Right hindlimb (tissue), 1 donor: ENCODE measurements at places on chromosomes 3 and 15.

DNA sequence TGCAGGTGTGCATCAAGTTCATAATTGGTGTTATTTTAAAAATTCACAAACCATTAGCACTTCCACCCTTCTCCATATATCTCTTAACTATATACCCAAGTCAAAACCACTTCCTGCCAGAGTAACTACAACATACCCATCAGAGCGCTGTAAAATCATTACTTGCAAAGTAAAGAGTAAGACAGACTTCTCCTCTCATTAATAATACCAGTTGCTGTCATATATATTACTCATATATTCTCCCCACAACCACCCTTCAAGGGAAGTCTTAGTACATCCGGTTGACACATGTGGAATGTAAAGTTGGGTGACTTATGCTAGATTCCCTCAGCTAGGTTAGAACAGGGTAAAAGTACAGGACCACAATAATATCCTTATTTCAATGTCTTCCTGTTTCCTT, 5.6 kb downstream of the TERC start:
- no peak for DNase-seq

GRCh38 chr3:27253831-27254230, 115.4 kb downstream of the NEK10 start:
- DNase-seq, result no peak

GRCh38 chr3:76063019-76063418, 277.7 kb upstream of the ZNF717 start:
- no peak for DNase-seq

DNA sequence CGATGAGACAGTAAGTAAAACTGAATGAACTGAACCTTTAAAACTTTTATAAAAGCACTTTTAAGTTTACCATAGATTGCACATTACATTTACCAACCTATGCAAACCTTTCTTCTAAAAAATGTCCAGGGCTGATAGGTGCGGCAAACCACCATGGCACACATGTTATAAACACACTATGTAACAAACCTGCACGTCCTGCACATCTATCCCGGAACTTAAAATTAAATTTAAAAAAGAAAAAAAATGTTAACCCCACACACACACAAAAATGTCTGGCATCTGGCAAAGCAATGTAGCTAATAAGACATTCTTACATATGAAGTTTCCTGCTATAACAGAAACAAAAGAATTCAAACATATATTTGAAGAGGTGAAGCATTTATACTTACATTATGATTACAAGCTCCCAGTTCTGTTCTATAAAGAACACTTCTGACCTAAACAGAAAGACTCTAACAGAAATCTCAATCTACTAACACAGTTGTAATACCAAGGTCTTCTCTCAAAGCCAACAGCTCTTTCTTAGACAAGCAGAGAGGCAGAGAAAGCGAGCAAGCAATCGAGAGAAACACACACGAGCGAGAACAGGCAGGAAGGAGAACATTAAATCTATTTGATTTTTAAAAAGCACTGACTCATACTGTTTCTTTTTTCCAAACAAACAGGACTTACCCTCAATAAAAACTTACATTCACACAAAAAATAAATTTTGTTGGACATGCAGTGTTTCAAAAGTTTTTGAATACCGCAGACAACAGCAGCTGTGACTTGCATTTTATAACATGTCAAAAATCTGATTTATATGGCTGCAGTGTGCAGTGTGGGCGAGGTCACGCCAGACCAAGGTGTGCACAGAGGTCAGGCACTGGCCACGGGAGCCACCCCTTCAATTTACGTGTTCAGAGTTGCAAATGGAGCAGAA, at the start of gene NRG4:
TSS of gene NRG4 (minus strand) at position 798 of the 925 bp plus-strand sequence. CDS start 1,194 bp downstream, outside the sequence.
- DNase-seq, result no peak

GRCh38 chr3:158492685-158493084, 78.3 kb upstream of the MLF1 start:
- no peak for DNase-seq

DNA sequence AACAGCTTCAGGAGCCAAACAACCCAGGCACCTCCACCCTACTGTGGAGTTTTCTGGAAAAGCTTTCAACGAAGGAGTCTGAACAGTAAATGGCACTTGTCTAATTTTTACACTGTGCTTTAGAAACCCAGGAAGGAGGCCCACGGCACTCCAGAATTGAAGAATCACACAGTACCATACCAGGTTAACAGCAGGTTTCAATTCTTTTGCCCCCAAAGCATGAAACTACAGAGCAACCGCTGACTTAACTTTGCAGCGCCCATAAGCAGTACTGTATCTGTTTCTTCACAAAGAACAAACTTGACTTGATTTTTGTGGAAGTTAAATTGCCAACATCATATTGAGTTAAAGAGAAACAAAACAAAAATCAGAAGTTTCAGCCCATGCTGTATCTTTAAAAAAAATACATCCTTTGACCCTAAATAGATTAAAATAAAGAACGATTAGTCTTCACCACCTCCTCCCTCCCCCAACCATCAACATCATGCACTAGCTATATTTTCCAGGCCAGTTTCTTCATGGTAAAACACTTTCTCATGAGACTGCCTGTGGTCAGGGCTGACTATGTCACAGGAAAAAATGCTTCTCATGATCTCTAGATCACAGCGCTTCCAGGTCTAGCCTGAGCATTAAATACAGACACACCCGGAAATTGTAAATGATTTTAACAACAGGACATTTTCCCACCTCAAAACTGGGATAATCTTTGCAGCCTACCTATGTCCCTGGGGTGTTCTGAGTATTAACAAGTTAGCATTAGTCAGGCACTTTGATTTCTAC, 456.3 kb downstream of the FOXP1 start:
- DNase-seq, result no peak

DNA sequence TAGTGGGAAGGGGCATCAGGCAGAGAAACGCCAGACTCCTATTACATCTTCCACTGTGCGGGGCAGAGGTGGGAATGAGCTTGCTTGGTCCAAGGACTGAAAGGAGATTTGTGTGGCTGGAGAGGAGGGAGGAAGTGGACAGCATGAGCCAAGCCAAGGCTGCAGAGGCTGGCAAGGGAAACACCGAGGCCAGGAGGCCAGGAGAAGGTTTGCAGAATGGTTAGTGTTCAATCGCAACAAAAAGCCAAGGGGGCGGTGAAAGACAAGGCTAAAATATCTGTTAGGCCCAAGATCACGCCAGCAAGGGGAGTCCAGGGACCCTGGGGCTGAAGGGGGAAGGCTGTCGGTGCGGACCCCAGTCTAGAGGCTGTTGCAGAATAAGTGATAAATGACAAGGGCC, 75.8 kb downstream of the CPN2 start:
- DNase-seq, result peak; percentile 53

- no peak for DNase-seq
These were observed 115.2 kb upstream of the ETV5 start for GRCh38 chr3:186224041-186224610.

DNA sequence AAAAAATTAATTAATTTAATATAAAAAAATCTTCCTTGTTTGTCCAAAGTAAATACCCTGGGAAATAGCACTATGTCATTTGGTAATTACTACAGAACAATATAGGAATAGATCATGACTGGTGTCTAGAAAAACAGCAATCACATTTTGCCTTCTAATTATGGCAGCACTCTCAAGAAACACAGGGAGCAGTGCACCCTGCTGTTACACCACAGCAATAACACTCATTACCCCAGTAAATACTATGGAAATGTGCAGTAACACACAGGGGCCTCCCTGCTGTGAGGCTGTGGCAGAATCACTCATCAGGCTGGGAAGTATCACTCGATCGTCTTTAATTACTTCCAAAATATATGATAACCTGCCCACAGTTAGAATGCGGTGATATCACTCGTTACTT, 646.0 kb downstream of the TUSC7 start:
- peak; percentile 18 for DNase-seq

DNA sequence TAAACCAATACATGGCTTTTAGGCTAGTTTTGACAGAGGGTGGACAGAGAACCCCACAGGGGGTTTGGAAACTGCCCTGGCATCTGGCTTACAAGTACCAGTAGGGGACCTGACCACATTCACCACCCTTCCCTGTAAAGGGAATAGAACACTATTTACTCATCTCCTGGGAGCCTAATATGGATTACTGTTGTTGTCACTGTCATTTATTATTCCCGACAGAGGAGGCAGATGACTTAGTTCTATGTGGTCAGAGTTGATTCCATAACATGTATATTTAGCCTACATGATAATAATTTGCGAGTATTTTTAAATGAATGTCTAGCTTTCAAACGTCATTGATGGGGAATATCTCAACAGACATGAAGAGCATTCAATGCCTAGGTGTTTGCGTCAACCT, 15.9 kb downstream of the ZBTB38 start:
- DNase-seq, result no peak

DNA sequence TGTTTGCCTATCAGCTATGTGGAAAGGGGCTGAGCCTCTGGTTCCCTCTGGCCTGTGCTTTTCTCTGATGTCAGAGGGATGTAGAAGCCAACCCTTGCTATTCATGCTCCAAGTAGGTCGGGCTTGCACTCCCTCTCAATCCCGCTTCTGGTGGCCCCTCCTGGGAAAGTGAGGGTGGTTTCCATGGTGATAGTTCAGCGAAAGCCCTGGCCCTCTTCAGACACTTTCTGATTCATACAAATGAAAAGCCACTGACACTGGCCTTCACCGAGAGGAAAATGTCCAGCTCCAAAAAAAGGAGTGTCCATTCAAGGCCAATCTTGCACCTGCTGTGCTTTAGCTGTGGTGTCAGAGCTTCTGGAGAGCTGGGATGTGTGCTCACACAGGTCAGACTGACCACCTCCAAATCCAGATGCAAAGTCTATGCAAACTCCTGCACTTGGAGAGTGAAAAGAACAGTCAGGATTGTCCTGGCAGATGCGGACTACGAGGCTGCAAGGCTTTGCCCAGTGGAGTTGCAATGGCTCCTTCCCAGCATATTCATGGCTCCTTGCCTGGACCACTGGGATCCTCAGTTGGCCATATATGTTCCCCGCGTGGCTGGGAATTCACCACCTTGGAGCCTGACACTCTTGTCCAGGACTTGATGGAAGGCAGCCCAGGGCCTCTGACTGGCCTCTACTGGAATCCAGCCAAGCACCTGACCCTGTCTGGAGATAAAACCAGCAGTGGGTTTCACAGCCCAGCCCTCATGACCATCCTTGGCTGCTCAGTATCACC, 96.6 kb downstream of the CEMIP start:
- DNase-seq, result peak; percentile 84

- DNase-seq, result no peak
These were observed 10.0 kb upstream of the SPINK8 start for GRCh38 chr3:48343432-48343831.

DNA sequence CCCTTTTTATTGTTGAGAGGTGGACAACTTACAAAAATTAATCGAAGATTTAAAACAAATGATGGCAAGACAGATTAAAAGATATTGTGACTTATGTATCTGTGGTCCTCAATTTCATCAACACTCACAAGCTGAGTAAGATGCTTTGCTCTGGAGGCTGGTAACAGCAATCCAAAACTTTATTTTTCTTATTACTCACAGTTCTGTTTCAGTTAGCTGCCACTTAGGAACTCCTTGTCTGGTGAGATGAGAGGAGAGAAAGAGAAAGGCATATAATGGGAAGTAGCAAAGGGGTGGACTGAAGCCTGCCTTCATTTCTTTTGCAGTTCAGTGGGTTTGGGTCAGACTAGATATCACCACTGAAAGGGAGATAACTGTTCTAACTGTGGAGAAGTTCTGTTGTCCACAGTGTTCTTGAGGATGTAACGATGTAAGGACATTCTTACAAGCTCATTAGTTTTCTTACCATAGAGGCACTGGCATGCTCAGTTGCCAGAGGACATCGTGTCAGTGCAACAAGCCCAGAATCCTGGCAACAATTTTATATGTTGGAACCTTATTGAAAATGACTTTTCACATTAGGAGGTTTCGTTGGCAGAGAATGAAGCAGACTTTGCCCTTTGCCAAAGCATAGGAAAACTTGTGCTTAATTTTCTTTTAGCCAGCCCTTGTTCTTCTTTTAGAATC, 93.6 kb downstream of the PLCL2 start:
- DNase-seq, result no peak

DNA sequence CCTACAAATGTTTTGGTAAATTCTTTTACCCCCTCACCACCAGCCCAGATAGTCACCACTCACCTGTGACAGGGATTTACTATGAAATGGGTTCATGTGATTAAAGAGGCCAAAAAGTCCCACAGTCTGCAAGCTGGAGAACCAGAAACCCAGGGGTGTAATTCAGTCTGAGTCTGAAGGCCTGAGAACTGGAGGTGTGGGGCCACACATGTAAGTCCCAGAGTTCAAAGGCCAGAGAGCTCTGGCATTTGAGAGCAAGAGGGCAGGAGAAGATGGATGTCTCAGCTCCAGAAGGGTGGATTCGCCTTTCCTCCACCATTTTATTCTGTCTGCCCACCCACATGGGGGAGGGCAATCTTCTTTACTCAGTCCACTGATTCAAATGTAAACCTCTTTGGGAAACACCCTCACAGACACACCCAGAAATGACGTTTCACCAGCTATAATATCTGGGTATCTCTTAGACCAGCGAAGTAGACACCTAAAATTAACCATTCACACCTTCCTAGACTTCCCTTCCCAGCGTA, 11.9 kb downstream of the RTP3 start:
- DNase-seq, result no peak

- DNase-seq, result peak; percentile 87
These were observed 15.2 kb downstream of the PRICKLE2 start for GRCh38 chr3:64209866-64210621.

DNA sequence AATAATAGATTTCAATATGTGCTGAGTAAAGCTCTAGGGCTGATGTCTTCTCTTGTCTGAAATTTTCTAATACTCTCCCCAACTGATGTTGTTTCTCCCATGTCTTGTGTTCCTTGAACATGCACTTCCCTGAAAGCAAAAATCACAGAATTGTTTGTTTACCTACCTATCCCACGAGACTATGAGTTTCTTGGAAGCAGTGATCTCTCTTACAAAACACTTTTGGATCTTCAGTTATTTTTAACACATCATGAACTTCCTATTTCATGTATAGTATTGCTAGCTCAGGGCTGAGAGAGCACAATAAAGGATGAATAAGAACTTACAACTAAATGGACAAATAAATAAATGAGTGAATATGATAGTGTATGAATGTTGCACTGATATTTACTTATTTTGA, 365.0 kb downstream of the ROBO2 start:
- no peak for DNase-seq

DNA sequence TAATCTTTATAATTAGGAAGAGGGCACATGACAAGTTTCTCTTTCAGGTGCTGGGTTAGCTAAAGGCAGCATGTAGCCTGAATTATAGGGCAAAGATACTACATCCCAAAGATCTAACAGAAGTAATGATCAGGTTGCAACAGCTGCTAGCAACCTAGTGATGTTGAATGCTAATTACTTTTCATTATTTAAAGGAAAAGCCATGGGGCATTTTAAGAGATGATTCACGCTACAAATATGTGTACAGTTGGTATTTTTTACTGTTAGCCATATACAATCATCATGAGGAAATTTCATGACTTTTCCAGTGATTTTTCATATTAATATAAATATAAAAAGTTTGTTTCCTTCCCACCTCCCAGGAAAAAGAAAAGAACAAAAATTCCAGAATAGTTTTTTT, 43.0 kb downstream of the NEK10 start:
- no peak for DNase-seq
